Trophoblast cell (in vitro differentiated cells and primary cell): ENCODE measurements at places on chromosomes 5 and 9.

DNA sequence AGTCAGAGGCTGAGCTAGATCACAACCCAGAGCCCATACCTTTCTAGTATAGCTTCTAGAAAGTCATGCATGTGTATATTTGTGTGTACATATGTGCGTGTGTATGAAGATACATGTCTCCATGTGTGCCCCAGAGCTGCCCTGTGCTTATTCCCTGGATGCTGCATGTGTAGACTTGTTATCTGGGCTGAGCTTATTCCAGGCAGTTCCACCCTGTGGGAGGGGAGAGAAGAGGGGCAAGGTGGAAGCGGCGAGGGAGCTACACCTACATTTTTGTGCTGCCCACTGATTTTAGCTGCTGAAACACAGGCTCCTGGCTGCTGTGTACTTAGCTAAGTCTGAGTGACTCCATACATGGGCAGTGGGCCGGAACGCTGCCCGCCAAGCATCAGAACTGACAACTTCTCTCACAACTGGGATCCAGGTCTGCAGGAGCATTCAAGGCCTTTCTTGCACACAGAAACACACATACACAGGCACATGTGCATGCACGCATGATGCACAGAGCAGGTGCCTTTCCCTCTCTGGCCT lies 38.0 kb upstream of the XPA start:
- no peak for DNase-seq

- no peak for DNase-seq
Measured at GRCh38 chr5:65846101-65846500, 80.3 kb upstream of the ERBIN start.

- DNase-seq, result no peak
Measured at GRCh38 chr9:114899995-114900394, 30.4 kb downstream of the TNFSF8 start.

DNA sequence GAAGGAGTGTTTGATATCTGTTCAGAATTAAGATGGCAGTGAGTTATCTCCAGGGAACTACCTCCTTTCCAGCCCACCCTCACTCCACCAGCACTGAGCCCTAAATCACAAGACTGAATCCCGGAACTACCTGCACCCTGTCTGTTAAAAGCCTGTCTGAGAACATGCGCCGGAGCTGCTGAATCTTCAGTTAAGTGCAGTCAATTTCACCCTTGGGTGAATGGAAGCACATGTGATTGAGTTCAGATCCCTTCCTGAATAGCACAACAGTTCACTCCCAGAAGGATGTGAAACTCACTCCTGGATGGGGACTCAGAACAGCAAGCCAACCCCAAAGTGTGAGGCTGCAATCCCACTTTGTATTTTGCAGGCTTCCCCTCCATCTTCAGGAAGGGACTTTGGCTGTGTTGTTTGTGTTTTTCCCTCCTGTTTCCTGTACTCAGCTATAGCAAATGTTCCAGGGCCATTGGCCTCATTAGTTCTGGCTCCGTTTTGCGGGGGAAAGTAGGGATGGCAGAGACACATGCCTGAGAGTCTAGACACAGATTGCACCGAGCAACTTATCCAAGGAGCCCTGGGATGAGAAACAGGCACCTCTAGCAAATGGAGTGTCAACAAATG lies 43.4 kb downstream of the DPYSL3 start:
- DNase-seq, result no peak
